ENCODE measurements at places on chromosomes 5 and 9.

DNA sequence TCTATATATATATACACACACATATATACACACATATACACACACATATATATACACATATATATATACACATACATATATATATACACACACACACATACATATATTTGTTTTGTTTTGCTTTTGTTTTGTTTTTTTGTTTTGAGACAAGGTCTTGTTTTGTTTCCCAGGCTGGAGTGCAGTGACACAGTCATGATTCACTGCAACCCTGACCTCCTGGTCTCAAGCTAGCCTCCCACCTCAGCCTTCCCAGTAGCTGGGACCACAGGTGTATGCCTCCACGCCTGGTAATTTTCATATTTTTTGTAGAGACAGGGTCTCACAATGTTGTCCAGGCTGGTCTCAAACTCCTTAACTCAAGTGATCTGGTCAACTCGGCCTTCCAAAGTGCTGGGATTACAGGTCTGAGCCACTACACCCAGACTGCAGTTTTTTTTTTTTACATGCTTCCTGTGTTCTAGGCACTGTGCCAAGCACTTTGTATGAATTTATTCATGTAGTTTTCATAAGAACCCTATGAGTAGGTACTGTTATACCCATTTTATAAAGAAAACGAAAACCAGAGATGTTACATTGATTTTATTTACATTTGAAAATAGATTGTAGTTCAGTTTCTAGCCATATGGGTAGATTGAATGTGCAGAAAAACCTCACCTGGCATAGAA is 120.7 kb downstream of the PBX3 start:
- no peak for DNase-seq

- peak; percentile 47 for DNase-seq
These were observed 53.5 kb downstream of the PPP2R2B start for GRCh38 chr5:146825033-146825432.

GRCh38 chr5:56269216-56269927 is 36.2 kb upstream of the ANKRD55 start:
- no peak for DNase-seq

DNA sequence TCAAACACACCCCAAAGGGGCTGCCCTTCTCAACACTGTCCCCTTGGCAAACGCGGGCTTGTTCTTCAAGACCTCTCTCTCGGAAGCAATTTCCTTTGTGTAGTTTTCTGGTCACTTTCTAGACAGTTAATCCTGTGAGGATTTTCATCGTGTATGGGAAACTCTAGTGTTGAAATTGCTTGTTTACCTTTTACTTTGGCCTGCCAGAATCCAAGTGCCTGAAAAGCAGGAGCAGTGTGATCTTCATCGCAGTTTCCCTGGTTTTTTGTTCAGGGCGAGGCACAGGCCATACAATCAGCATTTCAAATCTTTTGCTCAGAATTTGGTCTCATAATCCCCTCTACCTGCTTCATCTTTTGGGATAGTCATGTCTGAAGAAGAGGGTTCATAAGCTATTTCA is 115.7 kb upstream of the C9orf72 start:
- DNase-seq: no peak

DNA sequence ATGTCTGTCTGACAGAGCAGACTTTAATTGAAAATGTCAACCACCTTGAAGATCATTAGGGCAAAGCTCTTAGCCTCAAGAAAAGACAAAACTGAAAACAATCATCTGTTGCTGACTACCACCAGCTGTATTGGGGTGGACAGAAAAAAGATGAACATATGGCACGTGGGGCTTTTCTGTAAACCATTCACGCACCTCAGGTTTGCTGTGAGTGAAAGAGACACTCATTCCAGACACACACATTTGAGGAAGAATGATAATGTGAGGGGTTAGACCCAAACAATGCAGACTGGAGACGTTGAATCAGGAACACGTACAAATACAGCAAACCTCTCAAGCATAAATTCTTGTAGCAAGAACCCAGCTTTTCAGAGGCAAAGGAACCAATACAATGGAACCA is 158.7 kb downstream of the EBF1 start:
- DNase-seq: no peak
